ENCODE measurements at places on chromosomes 1 and 21. TPM values are rescaled to one million over a fixed set of nuclear protein-coding genes. Genes with fewer than 3 reads are reported as not detected.

DNA sequence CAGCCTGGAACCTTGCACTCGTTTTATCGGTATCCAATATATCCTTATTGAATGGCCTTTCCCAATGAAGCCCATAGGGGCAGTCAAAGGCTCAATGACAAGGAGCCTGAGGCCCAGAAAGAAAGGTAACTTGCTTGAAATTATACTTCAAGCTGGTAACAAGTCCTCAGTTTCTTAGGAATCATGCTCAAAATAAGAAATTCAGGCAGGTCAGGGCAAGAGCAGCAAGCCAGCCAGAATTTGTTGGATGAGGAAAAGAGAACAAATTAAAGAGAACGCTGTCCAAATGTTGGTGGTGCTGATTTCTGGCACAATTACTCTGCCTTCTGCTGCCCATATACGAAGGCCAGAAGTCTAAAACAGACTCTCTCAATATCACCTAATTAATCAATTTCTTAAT lies 77.6 kb downstream of the DDX20 start:
- no peak for DNase-seq

Gene CD247
- 5.3 TPM for total RNA-seq

Gene TRIM46
- total RNA-seq, result 0.73 TPM

Gene CELA3A
- not detected for total RNA-seq

- DNase-seq, result no peak
Observed at GRCh38 chr1:208637181-208637580, 393.0 kb upstream of the PLXNA2 start.

Gene TBX19
- 2.9 TPM for total RNA-seq

GRCh38 chr21:33968995-33969348 lies 53.4 kb upstream of the ATP5PO start:
- no peak for DNase-seq

GRCh38 chr1:5274527-5274926 lies 620.1 kb downstream of the AJAP1 start:
- DNase-seq, result no peak

GRCh38 chr1:173410794-173411236 lies 66.3 kb upstream of the PRDX6 start:
- no peak for DNase-seq

DNA sequence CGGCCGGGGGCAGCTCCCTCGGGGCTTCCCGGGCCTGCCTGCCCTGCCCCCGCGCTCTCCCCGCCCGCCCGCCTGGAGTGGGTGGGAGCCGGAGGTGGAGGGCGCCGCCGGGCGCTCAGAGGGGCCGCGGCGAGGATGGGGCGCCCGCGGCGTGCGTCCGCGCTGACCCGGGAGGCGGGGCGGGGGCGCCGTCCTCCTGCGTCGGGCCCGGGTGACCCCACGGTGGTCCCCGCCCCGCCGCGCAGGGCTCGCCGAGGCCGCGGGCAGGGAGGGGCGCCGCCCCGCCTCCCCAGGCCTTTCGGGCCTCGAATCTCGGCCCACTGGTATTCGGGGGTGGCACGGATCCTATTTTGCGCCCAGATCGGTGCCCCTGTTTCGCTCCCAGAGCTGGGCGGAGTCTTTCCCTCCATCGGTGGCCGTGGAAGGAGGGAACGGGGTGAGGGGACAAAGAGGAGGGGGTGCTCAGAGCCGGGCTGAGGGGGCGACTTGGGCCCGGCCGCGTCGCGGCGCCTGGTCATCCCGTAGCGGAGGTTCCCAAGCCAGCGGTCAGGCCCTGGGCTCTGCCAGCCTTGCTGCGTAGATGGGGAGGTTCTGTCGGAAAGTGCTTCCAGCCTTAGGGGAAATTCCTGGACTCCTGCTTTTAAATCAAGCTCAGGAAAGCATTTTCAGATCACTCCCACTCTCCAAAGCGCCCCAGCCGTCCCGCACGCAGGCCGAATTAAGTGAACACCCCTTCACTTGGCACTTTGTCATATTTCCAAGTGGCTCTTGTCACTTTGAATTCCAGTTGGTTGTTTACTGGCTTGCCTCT lies 545 bp downstream of the PATJ start:
- peak; percentile 34 for DNase-seq

- DNase-seq, result no peak
Observed at GRCh38 chr1:232192781-232193450, 437.0 kb downstream of the SIPA1L2 start.

Gene CFHR4
- not detected for total RNA-seq

Gene RPRD2
- 20.9 TPM for total RNA-seq

- DNase-seq, result peak; percentile 78
Observed at GRCh38 chr1:113677250-113678158, 81.8 kb downstream of the PHTF1 start.

- DNase-seq, result peak; percentile 62
Observed at GRCh38 chr1:173249349-173249748, 42.2 kb upstream of the TNFSF4 start.

Gene KCNQ4
- 7.6 TPM for total RNA-seq

Data from stomach (tissue), 19 donors.